ENCODE measurements at places on chromosomes 13 and 19.

- DNase-seq = no peak
These were observed 35.5 kb upstream of the IGFL4 start for GRCh38 chr19:46076031-46076880.

- DNase-seq = no peak
These were observed 8.9 kb upstream of the VN1R1 start for GRCh38 chr19:57465680-57466381.

GRCh38 chr19:56611288-56611687 is 16.2 kb downstream of the ZNF71 start:
- DNase-seq = no peak

- no peak for DNase-seq
These were observed 12.2 kb upstream of the DLEU7 start for GRCh38 chr13:50855681-50856080.

GRCh38 chr19:53906211-53907192 is 2.6 kb upstream of the CACNG7 start:
- peak; percentile 56 for DNase-seq

GRCh38 chr19:46411925-46412649 is 1.3 kb downstream of the CCDC8 start:
- DNase-seq = no peak

Measured in stimulated activated CD8-positive, alpha-beta memory T cell treated with anti-CD3 and anti-CD28 coated beads, Interleukin-15, amount 100 ng/mL, for 1 hour (primary cell).